Stimulated activated CD4-positive, alpha-beta T cell treated with anti-CD3 and anti-CD28 coated beads, TNF-alpha, amount 100 ng/mL, for 1 hour (primary cell): ENCODE measurements at places on chromosomes 4 and X.

DNA sequence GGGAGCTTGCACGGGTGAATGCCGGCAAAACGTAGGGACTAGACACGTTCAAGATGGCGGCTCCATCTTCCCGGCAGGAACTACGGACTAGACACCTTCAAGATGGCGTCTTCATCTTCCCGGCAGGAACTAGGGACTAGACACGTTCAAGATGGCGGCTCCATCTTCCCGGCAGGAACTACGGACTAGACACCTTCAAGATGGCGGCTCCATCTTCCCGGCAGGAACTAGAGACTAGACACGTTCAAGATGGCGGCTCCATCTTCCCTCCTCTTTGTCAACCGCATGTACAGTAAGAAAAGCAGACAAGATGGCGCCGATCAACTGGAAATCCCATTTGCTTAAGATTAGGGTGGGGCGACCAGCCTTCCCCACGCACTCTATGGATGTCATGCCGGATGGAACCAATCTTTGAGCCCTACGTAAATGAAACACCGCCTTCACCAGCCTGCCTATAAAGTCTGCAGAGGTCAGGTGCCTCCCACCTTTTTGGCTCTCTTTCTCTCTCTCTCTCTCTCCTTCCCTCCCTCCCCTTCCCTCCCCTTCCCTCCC is 222.4 kb downstream of the CRLF2 start:
- DNase-seq = peak; percentile 59

DNA sequence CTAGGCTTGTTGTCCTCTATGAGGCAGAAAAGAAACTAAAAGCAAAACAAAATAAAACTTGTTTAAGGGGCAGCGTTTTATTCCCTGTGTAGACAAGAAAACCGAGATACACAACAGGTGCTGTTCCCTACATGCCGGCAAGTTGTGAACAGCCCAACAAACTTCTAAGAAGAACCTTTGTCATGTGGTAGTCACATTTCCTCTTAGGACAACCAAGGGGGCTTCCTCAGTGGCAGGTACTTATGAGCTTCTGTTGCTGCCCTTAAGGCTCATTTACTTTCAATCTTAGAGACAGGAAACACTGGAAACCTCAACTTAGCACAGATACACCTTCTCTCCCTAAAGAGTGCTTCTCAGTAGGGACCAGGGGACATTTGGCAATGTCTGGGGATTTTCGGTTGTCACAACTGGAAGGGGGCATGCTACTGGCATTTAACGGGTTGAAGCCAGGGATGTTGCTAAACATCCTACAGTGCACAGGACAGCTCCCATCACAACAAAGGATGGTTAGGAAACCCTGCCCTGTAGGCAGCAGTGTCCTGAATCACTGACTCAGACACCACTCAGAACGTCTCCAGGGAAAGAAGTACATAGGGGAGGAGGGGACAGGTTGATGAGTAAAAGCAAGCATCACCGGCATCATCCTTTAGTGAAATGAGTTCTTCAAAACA is 111.0 kb downstream of the ASB9 start:
- no peak for DNase-seq

DNA sequence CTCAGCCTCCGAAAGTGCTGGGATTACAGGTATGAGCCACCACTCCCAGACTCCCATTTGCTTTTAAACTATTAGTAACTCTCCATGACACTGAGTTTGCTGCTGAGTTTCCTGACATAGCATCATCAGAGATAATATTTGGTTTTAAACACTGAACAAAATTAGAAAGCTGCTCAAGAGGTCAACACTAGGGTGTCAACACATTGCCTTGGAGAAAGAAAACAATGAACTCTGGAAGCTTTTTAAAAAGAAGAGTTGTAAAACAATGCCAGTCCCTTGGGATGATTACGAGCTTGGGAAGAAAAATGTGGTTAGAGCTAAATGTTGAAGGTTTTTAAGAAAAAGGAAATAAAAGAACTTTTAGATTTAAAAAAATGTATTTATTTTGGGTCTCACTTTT is 264.8 kb downstream of the CAMK2D start:
- no peak for DNase-seq

- no peak for DNase-seq
Observed at GRCh38 chrX:104566681-104567501, 892 bp downstream of the IL1RAPL2 start.

DNA sequence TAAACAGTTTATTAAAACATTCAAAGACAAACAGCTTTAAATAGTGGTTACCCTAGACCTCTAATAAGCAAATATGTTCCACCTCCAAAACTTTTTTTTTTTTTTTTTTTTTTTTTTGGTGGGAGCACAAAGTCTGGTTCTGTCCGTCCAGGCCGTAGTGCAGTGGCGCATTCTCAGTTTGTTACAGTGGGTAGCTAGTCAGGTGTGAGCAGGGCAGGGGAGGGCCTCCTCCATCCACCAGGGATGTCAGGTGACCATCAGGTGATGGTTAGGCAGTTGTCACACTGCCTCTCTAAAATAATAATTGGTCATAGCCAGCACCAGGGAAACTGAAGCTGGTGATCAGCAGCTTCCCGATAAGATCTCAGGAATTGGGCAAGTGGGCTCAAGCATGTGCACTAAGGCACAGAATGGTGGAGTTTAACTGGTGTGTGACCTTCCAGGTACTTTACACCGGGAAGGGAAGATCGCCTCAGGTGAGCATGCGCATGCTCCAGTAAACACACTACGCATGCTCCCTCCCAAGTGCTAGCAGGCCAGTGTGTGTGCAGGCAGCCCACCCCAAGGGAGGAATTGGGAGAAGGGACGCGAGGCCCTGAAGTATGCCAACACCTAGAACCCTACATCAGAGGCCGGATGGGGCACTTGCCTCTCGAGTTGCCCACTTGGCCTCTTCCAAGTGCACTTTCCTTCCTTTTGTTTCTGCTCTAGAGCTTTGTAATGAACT is 27.2 kb downstream of the TNIP2 start:
- DNase-seq = no peak

DNA sequence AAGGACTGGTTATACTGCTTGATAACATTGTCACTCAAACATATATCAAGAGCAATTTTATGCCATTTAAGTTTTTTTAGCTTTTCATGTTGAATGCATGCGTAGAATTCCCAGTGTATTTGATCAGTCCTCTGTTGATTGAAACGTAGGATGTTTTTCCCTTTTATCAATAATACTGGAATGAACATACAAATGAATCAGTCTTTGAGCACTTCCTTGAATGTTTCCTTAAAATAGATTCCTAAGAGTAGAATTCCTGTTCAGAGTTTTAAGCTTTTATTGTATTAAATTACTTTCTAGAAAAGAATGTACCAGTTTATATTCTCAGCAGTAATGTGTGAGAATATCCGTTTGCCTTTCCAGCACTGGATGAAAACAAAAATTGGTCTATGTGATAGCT is 37.8 kb downstream of the ADD1 start:
- DNase-seq = no peak

GRCh38 chrX:63128509-63128908 is 222.6 kb downstream of the SPIN4 start:
- no peak for DNase-seq

DNA sequence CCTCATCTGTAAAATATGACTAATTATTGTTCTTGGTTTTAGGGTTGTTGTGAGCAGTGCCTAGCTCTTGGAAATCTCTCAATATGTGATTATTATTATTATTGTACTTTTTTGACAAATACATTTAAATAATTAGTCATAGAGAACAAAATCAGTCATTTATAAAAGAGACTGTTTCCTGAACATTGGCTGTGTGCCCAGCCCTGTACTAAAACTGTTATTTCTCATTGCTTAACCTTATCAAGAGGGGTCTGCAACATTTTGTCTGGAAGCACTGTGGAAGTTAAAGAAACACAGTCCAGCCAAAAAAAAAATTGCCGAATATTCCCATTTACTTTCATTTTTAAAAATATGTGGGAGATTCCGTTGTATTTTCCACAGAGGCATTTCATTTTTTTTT is 989.2 kb upstream of the SLIT2 start:
- no peak for DNase-seq

DNA sequence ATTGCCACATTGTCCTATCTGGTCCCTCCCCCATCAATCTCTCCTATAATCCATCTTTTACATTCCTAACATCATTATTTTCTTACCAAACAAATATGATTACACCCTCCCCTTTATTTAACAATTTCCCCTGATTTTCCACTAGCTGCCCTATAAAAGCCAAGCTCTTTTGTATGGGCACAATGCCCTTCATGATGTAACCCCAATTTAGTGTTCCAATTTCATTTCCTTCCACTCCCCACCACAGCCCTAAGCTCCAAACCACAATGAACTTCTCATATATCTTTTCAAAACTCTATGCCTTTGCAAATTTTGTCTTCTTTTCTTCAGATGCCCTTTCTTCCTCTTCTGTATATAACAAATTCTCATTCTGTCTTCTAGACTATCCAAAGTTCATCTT is 39.5 kb upstream of the PTPN13 start:
- no peak for DNase-seq

GRCh38 chr4:588351-588849 is 12.3 kb upstream of the TMEM271 start:
- no peak for DNase-seq

DNA sequence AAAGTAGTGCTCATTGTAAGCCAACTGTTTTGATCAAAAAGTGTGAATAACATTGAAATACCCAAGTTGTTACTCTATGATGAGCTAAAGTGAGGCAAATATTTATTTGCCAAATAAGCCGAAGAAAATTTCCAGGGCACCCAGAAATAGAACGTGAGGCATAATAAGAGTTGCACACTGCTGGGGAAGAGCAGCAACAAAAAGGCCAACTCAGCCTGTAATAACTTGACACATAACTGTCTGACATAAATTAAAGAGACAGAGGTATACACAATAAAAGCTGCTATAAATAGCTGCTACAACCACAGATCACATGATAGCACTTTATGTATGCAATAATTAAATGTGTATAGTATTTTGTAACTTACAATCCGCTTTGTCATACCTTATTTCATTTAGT is 2.0 kb upstream of the ABCB7 start:
- no peak for DNase-seq

DNA sequence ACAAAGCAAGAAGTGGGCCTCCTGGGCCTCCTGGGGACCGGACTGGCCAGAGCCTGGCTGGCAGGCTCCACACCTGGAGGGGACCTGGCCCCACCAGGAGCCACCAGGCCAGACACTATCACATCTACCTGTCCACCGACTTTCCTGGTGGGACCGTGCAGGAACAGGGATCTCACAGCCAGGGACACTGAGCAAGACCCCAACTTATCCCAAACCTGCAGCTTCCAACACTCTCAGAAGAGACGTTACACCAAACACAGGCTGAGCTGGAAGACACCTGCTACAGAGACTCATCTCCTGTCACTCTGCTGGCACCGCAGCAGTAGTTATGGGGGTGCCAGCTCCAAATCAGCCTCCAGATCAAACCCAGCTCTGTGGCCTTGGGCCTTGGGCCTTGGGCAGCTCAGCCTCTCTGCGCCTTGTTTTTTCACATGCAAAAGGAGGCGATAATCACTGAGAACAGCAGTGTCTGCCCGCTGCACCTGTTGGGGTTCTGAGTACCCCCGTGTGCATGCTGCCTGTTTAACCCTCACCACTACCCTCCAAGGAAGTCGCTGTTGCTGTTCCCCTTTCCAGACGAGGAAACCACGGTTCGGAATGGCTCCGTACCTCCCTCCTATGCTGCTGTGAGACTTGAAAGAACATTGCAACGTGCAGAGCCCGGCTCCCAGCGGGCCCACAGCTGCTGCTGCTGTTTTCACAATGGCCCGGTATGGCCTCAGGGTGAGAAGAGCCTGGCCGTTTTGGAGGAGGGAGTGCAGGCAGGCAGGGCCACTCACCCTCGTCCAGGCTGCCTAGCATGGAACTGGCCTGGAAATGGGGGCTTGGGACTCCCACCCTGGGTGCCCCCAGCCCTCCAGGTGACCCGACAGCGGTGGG is 69.6 kb downstream of the ADRA2C start:
- DNase-seq = no peak

- no peak for DNase-seq
Observed at GRCh38 chr4:157043131-157043530, 32.8 kb upstream of the GLRB start.

- DNase-seq = no peak
Observed at GRCh38 chrX:78326401-78326800, 1.0 kb downstream of the CYSLTR1 start.

DNA sequence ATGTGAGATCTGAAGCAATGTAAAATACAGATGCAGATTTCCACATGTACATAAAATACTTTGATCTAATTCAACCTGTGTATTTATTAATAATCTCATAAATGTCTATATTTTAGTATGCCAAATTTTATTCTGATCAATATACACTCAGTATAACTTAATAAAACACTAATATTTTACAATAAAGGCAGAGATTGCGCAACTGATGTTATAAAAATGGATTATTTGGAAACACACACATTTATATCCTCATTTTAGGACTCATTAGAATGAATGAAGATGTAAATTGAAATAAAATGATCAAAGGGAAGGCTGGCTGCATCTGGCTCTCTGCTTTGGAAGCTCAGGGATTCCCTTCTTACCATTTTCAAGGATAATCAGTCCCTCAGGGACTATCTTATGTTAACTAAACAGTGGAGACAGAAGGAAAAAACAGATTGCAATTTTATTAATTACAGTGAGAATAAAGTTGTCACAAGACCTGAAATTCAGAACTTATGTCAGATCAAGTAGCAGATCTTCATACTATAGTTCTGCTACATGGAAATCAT is 900.9 kb upstream of the EPHA5 start:
- DNase-seq = no peak

DNA sequence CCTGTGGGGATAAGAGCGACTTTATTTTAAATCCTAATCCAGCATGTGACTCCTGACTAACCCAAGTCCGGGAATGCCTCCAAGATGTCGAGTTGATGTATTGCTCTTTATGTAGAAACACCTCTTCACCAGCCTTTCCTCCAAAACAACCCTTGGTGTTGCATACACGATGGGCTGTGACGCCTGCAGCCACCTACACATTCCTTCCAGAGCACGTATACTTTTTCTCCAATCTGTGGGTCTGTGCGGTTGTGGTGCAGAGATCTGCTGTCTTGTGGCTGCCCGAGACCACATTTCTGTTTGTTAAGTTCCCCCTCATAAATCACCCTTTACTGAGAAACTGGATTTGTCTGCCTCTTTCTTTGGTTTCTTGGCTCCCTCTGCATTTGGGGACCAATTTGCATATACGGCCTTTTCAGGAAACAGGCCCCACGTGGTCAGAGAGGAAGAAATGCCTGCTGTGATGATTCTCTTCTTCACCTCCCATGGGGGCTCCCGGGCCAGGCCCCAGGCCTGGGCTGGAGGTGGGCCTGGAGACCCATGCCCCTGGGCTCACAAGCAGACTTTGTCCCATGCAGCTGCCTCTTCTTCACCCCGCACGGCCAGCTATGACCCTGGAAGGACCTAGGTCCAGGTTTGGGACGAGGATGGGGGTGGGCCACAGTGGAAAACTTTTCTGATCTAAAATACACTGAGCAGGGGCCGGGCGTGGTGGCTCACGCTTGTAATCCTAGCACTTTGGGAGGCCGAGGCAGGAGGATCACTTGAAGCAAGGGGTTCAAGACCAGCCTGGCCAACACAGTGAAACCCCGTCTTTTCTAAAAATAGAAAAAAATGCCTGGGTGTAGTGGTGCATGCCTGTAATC is 21.4 kb upstream of the AFAP1 start:
- DNase-seq = no peak
